ENCODE measurements at places on chromosomes 4 and X.
A peak's percentile ranks its signal among the peaks of the same experiment; 100 is the strongest.

GRCh38 chrX:5399403-5399802 lies 829.3 kb downstream of the NLGN4X start:
- H3K27ac ChIP-seq: no peak overlapping the region
- DNase-seq: no peak
- H3K4me1 ChIP-seq: no peaks in the 10 kb centered on the region
- no peak overlapping the region for H3K4me3 ChIP-seq

DNA sequence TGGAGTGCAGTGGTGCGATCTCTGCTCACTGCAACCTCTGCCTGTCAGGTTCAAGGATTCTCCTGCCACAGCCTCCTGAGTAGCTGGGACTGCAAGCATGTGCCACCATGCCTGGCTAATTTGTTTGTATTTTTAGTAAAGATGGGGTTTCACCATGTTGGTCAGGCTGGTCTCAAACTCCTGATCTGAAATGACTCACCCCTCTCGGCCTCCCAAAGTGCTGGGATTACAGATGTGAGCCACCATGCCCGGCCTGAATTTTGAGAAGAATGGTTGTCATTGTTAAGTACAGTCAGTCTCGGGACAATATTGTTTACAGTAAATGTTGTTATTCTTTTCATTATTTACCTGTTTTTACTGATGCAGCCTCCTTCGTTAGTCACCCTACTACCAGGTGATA lies 1226.2 kb upstream of the TENM3 start:
- H3K36me3 ChIP-seq: no peaks in the 10 kb centered on the region
- H3K27me3 ChIP-seq: no peaks in the 10 kb centered on the region
- DNase-seq: no peak

DNA sequence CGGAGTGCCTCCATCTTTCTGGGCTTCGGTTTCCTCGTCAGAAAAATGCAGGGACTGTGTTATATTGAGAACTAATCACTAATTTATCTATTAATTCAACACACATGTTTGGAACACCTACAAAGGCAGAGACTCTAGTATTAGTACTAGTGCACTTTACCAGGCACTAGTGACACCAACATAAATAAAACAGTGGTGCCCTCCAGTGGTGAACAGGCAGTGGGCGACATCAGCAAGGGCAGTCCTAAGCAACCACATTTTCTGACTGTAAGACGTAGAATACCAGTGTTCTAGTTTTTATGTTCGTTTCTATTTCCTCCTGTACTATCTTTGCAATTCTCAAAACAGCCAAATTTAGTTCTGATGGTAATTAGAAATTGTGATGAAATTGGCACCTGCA lies 69.1 kb upstream of the UCP1 start:
- H3K27ac ChIP-seq: no peak overlapping the region
- H3K4me3 ChIP-seq: no peak overlapping the region
- H3K27me3 ChIP-seq: no peaks in the 10 kb centered on the region

GRCh38 chrX:154712781-154713740 lies 37.8 kb downstream of the GAB3 start:
- no peak overlapping the region for H3K4me3 ChIP-seq
- H3K27ac ChIP-seq: peak overlapping the region; percentile 41
- no peaks in the 10 kb centered on the region for H3K27me3 ChIP-seq

GRCh38 chr4:83510442-83510841 lies 25.5 kb upstream of the GPAT3 start:
- no peaks in the 10 kb centered on the region for H3K27me3 ChIP-seq
- H3K27ac ChIP-seq: no peak overlapping the region
- DNase-seq: no peak
- no peak overlapping the region for H3K4me3 ChIP-seq
- H3K36me3 ChIP-seq: no peaks in the 10 kb centered on the region

DNA sequence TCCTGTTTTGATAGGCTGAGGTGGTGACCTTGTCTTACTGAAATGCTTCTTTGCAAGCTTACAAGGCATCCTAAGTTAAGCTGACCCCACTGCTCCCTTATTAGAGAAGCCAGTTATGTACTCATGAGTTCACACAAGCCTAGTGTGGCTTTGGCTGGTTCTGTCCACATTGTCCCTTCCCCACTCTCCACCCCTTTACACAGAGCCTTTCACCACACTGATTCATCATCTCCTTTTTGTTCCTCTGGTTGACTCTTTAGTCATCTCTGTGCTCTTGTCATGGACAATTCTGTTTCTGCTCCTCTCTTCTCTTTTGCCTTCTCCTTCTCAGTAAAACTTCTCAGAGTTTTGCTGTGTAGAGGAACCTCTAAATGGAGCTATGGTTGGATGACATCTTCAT lies 4.9 kb downstream of the CHRNA9 start:
- no peak for DNase-seq
- no peak overlapping the region for H3K27ac ChIP-seq
- no peaks in the 10 kb centered on the region for H3K4me1 ChIP-seq
- no peaks in the 10 kb centered on the region for H3K36me3 ChIP-seq
- H3K4me3 ChIP-seq: no peak overlapping the region

GRCh38 chr4:39626913-39627312 lies 11.8 kb downstream of the SMIM14 start:
- peaks cover 83% of the 10 kb centered on the region for H3K4me1 ChIP-seq
- DNase-seq: no peak
- peak overlapping the region; percentile 84 for H3K4me3 ChIP-seq
- no peaks in the 10 kb centered on the region for H3K27me3 ChIP-seq
- peaks cover 14% of the 10 kb centered on the region for H3K36me3 ChIP-seq

DNA sequence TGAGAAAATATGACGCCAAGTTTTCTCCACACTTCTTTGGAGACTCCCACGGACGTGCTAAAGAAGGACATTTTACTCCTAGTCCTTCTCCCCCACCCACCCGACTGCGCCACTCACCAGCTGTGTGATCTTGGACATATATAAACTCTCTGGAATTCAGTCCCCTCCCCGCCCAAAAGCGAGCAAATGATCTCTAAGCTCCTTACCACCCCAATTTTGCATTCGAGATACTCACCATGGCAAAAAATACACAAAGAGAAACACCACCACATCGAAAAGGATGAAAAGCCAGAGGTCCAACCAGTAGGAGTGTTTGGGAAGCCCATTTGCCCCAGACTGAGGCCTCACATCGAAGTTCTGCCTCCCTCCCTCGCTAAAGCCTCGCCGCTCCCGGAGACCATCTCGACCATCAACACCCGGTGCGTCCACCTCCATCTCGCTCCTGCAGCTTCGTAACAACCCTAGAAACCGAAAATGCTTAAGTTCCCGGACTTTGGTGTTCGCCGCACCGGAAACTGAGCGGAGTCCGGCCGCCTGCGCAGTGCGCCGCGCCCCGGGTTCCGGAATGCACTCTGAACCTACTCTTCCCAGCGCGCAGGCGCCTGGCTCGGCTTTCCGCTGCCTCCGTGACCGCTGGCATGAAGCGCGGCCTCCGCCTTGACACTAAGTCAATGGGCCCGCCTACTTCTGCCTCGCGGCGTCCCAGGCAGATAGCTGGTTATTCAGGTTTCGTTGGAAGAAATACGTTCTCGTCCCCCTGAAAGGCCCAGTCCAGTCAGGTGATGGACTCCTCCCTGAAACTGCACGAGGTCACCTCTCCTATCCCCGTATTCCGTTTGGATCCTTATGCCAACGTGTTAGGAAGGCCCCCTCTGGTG lies 21.6 kb downstream of the FABP2 start:
- H3K4me3 ChIP-seq: peak overlapping the region; percentile 99
- peaks cover 38% of the 10 kb centered on the region for H3K36me3 ChIP-seq
- peaks cover 37% of the 10 kb centered on the region for H3K4me1 ChIP-seq
- no peaks in the 10 kb centered on the region for H3K27me3 ChIP-seq

DNA sequence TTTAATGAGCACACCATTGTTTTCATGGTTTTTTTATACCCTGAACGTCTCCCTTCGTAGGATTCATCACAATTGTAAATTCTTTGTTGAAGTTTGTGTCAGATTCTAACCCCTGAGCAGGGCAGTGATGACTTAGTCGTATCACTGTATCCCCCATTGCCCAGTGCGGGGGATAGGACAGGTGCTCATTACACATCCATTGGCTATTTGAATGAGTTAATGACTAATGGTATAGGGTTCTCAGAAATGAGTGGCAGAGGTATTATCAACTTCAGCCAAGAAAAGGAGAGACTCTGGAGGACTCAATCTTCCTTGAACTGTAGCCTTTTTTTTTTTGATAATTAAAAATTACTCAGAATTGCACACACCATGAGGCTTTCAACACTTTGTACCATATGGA lies 64.6 kb downstream of the SYNPO2 start:
- no peaks in the 10 kb centered on the region for H3K4me1 ChIP-seq
- H3K27me3 ChIP-seq: no peaks in the 10 kb centered on the region
- no peak overlapping the region for H3K4me3 ChIP-seq
- DNase-seq: no peak
- no peak overlapping the region for H3K27ac ChIP-seq

DNA sequence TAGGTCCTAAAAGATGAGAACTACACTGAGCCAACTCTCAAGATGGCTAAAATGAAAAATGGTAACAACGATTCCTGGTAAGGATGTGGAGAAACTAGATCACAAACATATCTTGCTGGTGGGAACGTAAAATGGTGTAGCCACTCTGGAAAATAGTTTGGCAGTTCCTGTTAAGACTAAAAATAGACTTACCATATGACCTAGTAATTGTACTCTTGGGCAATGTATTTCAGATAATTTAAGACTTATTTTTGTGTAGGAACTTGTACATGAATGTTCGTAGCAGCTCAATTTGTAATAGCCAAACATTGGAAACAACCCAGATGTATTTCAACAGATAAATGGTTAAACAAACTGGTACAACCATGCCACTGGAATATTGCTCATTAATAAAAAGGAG lies 106.2 kb downstream of the HDAC8 start:
- H3K4me3 ChIP-seq: no peak overlapping the region
- peaks cover 38% of the 10 kb centered on the region for H3K36me3 ChIP-seq
- no peak for DNase-seq
- no peaks in the 10 kb centered on the region for H3K4me1 ChIP-seq
- no peak overlapping the region for H3K27ac ChIP-seq

- peaks cover 9% of the 10 kb centered on the region for H3K27me3 ChIP-seq
- H3K36me3 ChIP-seq: no peaks in the 10 kb centered on the region
- no peak overlapping the region for H3K27ac ChIP-seq
- DNase-seq: no peak
- no peaks in the 10 kb centered on the region for H3K4me1 ChIP-seq
- H3K4me3 ChIP-seq: no peak overlapping the region
Measured at GRCh38 chrX:794311-794710, 163.7 kb downstream of the SHOX start.

GRCh38 chr4:54005475-54005874 lies 58.9 kb downstream of the CHIC2 start:
- H3K4me3 ChIP-seq: no peak overlapping the region
- no peaks in the 10 kb centered on the region for H3K4me1 ChIP-seq
- no peak for DNase-seq
- H3K36me3 ChIP-seq: peaks cover 38% of the 10 kb centered on the region

DNA sequence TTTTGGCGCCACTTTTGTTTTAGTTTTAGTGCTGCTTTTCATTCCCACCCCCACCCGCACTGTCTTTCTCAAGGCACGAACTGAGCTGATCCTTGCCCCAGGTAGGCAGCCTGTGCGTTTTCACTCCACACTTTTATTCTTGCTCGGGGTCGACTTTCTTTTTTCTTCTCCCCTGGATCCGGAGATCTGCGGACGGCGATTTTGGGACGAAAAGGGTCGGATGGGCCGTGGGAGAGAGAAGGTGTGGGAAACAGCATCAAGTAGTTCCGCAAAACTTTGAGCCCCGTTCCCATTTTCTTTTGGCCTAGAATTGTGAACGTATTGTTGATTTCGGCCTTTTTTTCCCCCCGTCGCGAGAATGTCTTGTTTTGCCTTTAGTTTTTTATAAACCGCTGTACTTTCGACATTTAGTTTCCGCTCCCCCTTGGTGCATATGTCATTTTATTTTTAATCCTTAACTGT lies 531 bp downstream of the STAG2 start:
- H3K27ac ChIP-seq: peak overlapping the region; percentile 99
- peaks cover 29% of the 10 kb centered on the region for H3K36me3 ChIP-seq
- no peaks in the 10 kb centered on the region for H3K27me3 ChIP-seq
- H3K4me1 ChIP-seq: peaks cover 35% of the 10 kb centered on the region
- peak overlapping the region; percentile 93 for H3K4me3 ChIP-seq

GRCh38 chrX:132900633-132901293 lies 57.7 kb downstream of the HS6ST2 start:
- no peak overlapping the region for H3K27ac ChIP-seq
- no peak overlapping the region for H3K4me3 ChIP-seq
- no peaks in the 10 kb centered on the region for H3K27me3 ChIP-seq
- no peaks in the 10 kb centered on the region for H3K36me3 ChIP-seq

- H3K36me3 ChIP-seq: no peaks in the 10 kb centered on the region
- H3K27me3 ChIP-seq: peaks cover 4% of the 10 kb centered on the region
- H3K4me1 ChIP-seq: peaks cover 7% of the 10 kb centered on the region
- no peak overlapping the region for H3K27ac ChIP-seq
- H3K4me3 ChIP-seq: no peak overlapping the region
Measured at GRCh38 chrX:22300130-22300529, 27.4 kb downstream of the CBLL2 start.

DNA sequence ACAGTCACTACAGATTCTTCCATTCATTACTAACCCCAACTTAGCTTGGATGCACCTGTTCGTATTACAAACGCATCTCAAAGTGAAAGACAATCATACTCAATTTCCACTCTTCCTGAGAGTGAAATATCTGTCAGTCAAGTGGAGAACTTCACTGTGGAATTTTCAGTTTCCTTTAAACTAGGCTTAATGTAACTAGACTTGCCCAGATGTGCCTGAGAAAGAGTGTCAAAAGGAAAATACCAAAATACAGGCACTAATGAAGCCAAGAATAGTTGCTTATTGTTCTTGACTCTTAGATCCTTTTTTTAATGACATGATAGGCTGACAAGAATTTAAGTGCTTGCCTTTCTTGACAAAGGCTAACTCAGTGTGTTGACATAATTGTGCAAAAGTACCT lies 72.4 kb upstream of the NR3C2 start:
- H3K27me3 ChIP-seq: no peaks in the 10 kb centered on the region
- no peak for DNase-seq
- no peaks in the 10 kb centered on the region for H3K4me1 ChIP-seq
- no peaks in the 10 kb centered on the region for H3K36me3 ChIP-seq
- H3K27ac ChIP-seq: no peak overlapping the region

GRCh38 chrX:152656087-152656486 lies 18.4 kb downstream of the GABRQ start:
- no peak overlapping the region for H3K27ac ChIP-seq
- H3K36me3 ChIP-seq: no peaks in the 10 kb centered on the region
- H3K27me3 ChIP-seq: peaks cover 2% of the 10 kb centered on the region
- no peak overlapping the region for H3K4me3 ChIP-seq
- no peaks in the 10 kb centered on the region for H3K4me1 ChIP-seq

GRCh38 chrX:154717824-154718223 lies 33.1 kb downstream of the GAB3 start:
- H3K36me3 ChIP-seq: peaks cover 7% of the 10 kb centered on the region
- H3K27ac ChIP-seq: peak overlapping the region; percentile 71
- H3K4me1 ChIP-seq: peaks cover 39% of the 10 kb centered on the region
- H3K27me3 ChIP-seq: no peaks in the 10 kb centered on the region

GRCh38 chr4:148962539-148963290 lies 520.5 kb upstream of the NR3C2 start:
- H3K4me1 ChIP-seq: peaks cover 2% of the 10 kb centered on the region
- no peak overlapping the region for H3K4me3 ChIP-seq
- DNase-seq: no peak
- H3K27ac ChIP-seq: no peak overlapping the region
- no peaks in the 10 kb centered on the region for H3K36me3 ChIP-seq
